ENCODE measurements at places on chromosomes 5 and 9.
A peak's percentile ranks its signal among the peaks of the same experiment; 100 is the strongest.

GRCh38 chr9:109203761-109204360, 36.8 kb upstream of the FRRS1L start:
- DNase-seq: no peak

GRCh38 chr5:113150821-113151220, 174.2 kb downstream of the DCP2 start:
- DNase-seq: no peak

GRCh38 chr9:136769710-136770191, 5.4 kb upstream of the LCN15 start:
- no peak for DNase-seq

GRCh38 chr5:151949701-151950308, 25.2 kb upstream of the GLRA1 start:
- DNase-seq: no peak

DNA sequence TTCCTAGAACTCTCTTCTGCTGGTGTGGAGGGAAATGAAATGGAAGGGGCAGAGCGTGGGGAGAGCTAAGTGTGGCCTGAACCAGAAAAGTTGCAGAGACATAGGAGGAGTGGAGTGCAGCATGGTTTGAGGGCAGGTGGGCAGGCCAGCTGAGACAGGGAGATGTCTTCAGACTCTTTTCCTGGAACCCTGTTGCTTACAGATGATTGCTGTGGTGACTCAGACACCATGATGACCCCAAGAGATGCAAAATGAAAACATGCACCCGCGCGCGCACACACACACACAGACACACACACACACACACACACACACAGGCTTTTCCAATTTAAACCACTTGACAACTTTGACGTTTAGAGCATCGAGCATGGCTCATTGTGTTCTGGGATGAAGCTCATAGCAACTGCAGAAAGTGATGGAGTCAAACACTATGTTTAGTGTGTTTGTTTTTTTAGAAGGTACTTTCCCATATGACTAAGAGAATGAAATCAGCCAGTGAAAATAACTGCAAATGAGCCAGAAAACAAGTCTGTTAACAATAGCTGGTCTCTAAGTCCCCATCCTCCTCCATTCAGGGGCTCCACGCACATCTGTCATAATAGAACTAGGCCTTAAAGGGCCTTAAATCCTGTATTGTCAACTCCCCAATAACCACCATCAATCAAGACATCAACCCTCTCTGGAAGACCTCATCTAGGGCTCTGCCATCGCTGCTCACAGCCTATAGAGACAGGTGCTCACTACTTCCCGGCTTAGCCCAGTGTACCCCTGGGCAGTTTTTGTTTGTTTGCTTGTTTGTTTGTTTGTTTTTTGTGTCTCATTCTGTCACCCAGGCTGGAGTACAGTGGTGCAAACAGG, 9.6 kb downstream of the TMOD1 start:
- peak; percentile 57 for DNase-seq

Measured in Ammon's horn (tissue), 1 donor.